ENCODE measurements at places on chromosomes 4 and X.

DNA sequence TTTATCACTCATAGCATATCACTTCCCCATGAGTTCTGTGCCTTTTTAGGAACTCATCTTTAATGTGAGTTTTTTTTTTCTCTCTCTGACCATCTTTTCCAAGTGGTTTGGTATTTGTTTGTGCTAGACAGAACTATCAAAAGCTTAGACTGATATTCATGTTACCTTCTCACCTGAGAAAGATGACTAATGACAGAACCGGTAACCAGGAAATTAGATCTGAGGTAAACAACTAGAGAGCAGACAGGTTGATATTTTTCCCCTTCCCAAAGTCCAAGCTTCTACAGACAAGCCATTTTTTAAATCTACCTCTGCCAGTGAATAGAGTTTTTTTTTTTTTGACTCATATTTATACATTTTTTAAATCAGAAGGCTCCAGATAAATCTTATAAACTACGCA, 17.0 kb upstream of the SRD5A3 start:
- no peak for DNase-seq

DNA sequence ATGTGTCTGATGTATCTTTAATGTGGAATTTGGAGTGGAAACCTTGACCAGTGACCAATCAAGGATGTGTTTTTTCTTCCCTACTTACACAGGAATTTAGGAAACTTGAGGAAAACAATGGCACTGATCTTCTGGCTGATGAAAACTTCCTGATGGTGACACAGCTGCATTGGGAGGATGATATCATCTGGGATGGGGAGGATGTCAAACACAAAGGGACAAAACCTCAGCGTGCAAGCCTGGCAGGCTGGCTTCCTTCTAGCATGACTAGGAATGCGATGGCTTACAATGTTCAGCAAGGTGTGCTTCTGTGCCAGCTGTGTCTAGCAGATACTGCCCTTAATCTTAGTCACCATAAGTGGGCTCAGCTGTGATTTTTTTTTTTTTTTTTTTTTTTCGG, 12.6 kb downstream of the TAF1 start:
- no peak for DNase-seq

- DNase-seq, result no peak
Observed at GRCh38 chrX:19659929-19660328, 144.6 kb upstream of the MAP3K15 start.

- no peak for DNase-seq
Observed at GRCh38 chr4:70721747-70722146, at the start of gene RUFY3. TSS of gene RUFY3 (plus strand) at chr4:70721964. CDS start at chr4:70722574, 610 bp downstream.

- DNase-seq, result no peak
Observed at GRCh38 chr4:22574880-22575279, 59.0 kb upstream of the ADGRA3 start.

DNA sequence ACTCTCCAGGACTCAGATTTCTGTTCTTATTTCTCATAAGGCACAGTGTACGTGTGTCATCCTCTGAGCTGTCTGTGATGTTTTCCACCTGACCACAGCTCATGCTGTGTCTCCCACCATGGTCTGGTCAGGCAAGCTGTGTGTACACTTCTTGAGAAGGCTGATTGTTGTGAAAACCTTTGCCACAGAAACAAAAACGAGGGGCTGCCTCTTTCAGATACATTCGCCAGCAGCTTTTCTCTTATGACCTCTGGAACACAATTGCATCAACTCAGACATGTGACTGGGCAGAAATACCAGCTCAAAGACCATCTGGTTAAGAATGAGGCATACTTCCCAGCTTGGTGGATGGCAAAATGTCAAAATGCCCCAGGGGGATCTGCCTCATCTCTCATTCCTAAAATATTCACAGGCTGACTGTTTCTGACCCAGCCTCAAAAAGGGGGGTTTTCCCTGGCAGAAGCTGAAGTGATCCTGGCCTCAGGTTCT, 46.1 kb downstream of the PGRMC2 start:
- no peak for DNase-seq

All from HL-60 (cell line).